ENCODE measurements at places on chromosomes 2 and 18. TPM values are rescaled to one million over a fixed set of nuclear protein-coding genes. Genes with fewer than 3 reads are reported as not detected.

Gene GNLY
- total RNA-seq = not detected

Gene KCNJ3
- total RNA-seq = not detected

Gene IL1R1
- 24.5 TPM for total RNA-seq

Gene DNAH7
- 0.76 TPM for total RNA-seq

Gene IL18R1
- total RNA-seq = 0.87 TPM

Gene SULT1C4
- total RNA-seq = not detected
